ENCODE measurements at places on chromosomes 7 and 10. TPM values are rescaled to one million over a fixed set of nuclear protein-coding genes. Genes with fewer than 3 reads are reported as not detected.

The AKR1C3 gene
- 0.50 TPM for total RNA-seq

DNA sequence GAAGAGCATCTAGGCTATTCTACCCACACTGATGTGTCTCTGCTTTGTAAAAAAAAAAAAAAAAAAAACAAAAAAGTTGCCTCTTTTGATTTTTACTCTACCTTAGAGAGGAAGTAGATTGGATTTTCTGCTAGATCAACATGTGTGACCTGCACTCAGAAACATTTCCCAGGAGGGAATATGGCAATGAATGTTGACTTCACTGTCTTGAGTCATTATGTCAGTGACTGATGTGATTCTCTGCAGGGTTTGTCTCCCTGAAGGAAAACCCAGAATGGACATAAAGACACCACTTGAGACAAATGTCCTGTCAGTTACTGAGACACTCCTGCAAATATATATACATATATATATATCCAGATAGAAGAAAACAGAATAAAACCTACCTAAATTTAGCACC, 370.3 kb downstream of the BMPER start:
- H3K4me3 ChIP-seq: no peak overlapping the region
- no peaks in the 10 kb centered on the region for H3K4me1 ChIP-seq
- H3K27ac ChIP-seq: no peak overlapping the region
- no peak for DNase-seq
- H3K36me3 ChIP-seq: no peaks in the 10 kb centered on the region
- H3K27me3 ChIP-seq: no peaks in the 10 kb centered on the region

The SEMA3C gene
- total RNA-seq: not detected

DNA sequence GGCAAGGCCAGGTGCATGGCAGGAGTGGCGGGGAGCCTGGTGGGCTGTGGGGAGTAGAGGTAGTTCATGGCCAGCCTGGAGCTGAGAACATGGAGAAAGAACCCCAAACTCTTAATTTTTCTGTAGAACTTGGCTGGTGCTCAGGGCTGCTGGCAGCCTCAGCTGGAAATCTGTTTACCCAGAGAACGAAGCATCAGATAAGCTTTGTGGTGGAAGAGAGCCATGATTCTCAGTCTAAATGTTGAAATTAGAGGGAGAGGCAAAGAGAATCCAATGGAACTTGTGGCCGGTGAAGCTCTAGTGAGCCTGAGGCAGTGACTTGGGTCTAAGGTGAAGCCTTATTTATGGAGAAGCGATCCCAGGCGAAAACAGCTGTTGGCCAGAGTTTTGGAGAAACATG, 126.4 kb downstream of the CCDC3 start:
- no peak overlapping the region for H3K27ac ChIP-seq
- no peak overlapping the region for H3K4me3 ChIP-seq
- H3K36me3 ChIP-seq: peaks cover 2% of the 10 kb centered on the region

DNA sequence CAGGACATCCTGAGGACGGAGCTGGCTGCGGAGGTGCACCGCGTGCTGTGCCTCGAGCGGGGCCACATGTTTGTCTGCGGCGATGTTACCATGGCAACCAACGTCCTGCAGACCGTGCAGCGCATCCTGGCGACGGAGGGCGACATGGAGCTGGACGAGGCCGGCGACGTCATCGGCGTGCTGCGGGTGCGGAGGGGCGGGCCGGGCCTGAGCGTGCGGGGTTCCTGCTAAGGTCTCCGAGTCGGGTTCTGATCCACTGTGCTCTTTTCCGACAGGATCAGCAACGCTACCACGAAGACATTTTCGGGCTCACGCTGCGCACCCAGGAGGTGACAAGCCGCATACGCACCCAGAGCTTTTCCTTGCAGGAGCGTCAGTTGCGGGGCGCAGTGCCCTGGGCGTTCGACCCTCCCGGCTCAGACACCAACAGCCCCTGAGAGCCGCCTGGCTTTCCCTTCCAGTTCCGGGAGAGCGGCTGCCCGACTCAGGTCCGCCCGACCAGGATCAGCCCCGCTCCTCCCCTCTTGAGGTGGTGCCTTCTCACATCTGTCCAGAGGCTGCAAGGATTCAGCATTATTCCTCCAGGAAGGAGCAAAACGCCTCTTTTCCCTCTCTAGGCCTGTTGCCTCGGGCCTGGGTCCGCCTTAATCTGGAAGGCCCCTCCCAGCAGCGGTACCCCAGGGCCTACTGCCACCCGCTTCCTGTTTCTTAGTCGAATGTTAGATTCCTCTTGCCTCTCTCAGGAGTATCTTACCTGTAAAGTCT, 10.4 kb downstream of the ATG9B start:
- H3K27me3 ChIP-seq: peaks cover 3% of the 10 kb centered on the region

DNA sequence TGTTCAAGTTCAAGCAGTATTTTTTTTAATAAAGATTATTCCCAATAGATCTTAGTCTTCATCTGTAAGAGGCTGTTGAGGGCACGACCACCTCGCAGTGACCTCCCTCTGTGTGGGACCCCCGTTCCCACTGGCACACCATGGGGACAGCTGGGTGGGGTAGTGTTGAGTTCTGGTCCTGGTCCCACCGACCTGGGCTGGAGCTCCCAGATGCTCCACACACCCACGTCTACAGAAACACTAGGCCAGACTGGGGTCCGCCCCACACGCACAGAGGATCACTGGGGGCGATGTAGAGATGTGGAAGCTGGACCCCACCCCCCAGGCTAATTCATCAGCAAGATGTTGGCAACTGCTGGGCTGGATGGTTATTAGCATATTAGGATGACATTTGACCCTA, 623.6 kb downstream of the PTPRN2 start:
- H3K36me3 ChIP-seq: no peaks in the 10 kb centered on the region
- no peak overlapping the region for H3K27ac ChIP-seq
- H3K4me3 ChIP-seq: no peak overlapping the region
- no peaks in the 10 kb centered on the region for H3K4me1 ChIP-seq
- no peak for DNase-seq
- peaks cover 18% of the 10 kb centered on the region for H3K27me3 ChIP-seq

- peaks cover 29% of the 10 kb centered on the region for H3K36me3 ChIP-seq
- peak overlapping the region; percentile 83 for H3K4me3 ChIP-seq
- H3K27me3 ChIP-seq: no peaks in the 10 kb centered on the region
- H3K27ac ChIP-seq: peak overlapping the region; percentile 20
- DNase-seq: no peak
Measured at GRCh38 chr10:89250865-89251408, 638 bp downstream of the LIPA start.

The LIPJ gene
- not detected for total RNA-seq

DNA sequence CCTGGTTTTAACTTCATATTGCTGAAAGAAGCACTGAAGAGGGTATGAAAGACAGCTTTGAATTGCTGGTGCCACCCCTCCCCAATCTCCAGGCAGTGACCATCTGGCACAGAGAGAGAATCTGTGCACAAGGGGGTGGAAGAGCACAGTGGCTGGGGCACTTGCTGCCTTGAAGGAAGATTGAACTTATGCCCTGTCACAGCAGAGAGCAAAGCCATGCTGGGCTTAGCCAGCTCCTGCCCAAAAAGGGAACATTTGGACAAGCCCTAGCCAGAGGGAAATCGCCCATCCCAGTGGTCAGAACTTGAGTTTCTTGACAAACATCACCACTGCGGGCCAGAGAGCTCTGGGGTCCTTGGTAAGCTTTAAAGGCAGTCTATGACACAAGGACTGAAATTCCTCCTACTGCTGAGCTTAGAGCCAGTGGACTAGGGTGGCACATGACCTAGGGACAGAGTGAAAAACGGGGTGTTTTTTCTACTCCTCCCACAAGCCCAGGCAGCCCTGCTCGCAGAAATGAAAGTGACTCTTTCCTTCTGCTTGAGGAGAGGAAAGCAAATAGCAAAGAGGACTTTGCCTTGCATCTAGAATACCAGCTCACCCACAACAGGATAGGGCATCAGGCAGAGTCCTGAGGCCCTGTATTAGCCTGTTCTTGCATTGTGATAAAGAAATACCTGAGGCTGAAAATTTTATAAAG, 257.2 kb downstream of the CTNNA3 start:
- H3K4me1 ChIP-seq: no peaks in the 10 kb centered on the region
- H3K27me3 ChIP-seq: no peaks in the 10 kb centered on the region
- H3K4me3 ChIP-seq: no peak overlapping the region
- no peak overlapping the region for H3K27ac ChIP-seq

- H3K4me3 ChIP-seq: no peak overlapping the region
- H3K27me3 ChIP-seq: no peaks in the 10 kb centered on the region
- no peak for DNase-seq
- H3K36me3 ChIP-seq: no peaks in the 10 kb centered on the region
Measured at GRCh38 chr10:131702531-131703356, 198.1 kb upstream of the PPP2R2D start.

GRCh38 chr7:7808156-7808555, 89.7 kb upstream of the RPA3 start:
- H3K27me3 ChIP-seq: no peaks in the 10 kb centered on the region
- H3K27ac ChIP-seq: no peak overlapping the region
- no peaks in the 10 kb centered on the region for H3K4me1 ChIP-seq
- H3K4me3 ChIP-seq: no peak overlapping the region
- H3K36me3 ChIP-seq: peaks cover 5% of the 10 kb centered on the region
- DNase-seq: no peak

GRCh38 chr7:74606101-74606908, 51.2 kb upstream of the GTF2I start:
- H3K4me1 ChIP-seq: peaks cover 2% of the 10 kb centered on the region
- peaks cover 3% of the 10 kb centered on the region for H3K27me3 ChIP-seq
- H3K27ac ChIP-seq: no peak overlapping the region
- peak; percentile 62 for DNase-seq
- peak overlapping the region; percentile 64 for H3K4me3 ChIP-seq

DNA sequence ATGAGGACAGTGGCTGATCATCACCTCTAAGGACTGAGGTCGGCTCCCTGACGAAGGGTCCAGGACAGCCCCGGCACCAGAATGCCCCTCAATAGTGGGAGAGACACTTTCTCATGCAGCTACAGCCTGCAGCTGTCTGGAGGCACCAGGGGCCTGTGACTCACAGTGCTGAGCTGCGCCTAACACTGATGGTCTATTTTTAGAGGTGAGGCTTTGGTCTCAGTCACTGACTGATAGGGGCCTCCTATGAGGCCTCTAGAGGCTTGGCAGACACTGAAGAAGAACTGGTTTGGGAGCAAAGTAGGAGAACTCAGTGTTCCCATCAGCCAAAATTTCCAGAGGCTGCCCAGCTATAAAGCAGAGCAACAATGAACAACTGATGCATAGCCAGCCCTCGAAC, 130.1 kb downstream of the COBL start:
- H3K4me1 ChIP-seq: no peaks in the 10 kb centered on the region
- no peak overlapping the region for H3K27ac ChIP-seq
- H3K36me3 ChIP-seq: no peaks in the 10 kb centered on the region

DNA sequence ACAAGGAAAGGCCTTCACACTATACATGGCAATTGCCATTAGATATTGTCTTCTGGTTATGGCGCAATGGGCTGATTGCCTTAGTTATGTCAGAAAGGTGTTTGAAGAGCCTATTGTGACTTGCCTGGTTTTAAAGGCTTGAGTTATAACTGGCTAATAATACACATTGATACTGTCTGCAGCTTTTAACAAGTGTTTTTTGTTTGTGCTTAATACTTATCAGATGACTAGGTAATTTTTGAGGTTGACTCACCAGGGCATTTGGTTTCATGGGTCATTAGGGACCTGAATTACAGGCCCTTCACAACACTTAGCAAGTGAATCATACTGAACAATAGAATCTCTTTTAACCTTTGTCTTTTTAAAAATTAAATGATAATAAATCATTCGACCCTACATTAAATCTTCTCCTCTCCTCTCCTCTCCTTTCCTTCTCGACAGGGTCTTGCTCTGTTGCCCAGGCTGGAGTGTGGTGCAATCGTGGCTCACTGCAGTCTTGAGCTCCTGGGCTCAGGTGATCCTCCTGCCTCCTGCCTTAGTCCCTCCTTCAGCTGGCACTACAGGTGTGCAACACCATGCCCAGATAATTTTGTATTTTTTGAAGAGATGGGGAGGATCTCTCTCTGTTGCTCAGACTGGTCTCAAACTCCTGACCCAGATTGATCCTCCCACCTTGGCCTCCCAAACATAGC, 196.3 kb downstream of the JCAD start:
- H3K27me3 ChIP-seq: peaks cover 4% of the 10 kb centered on the region
- H3K36me3 ChIP-seq: no peaks in the 10 kb centered on the region
- H3K4me1 ChIP-seq: no peaks in the 10 kb centered on the region
- no peak overlapping the region for H3K4me3 ChIP-seq
- DNase-seq: no peak
- no peak overlapping the region for H3K27ac ChIP-seq

The GHRHR gene
- not detected for total RNA-seq

GRCh38 chr7:99409192-99409572, 413 bp downstream of the BUD31 start:
- peak overlapping the region; percentile 92 for H3K4me3 ChIP-seq
- H3K27me3 ChIP-seq: no peaks in the 10 kb centered on the region
- H3K4me1 ChIP-seq: peaks cover 36% of the 10 kb centered on the region
- H3K27ac ChIP-seq: peak overlapping the region; percentile 92
- H3K36me3 ChIP-seq: peaks cover 29% of the 10 kb centered on the region

DNA sequence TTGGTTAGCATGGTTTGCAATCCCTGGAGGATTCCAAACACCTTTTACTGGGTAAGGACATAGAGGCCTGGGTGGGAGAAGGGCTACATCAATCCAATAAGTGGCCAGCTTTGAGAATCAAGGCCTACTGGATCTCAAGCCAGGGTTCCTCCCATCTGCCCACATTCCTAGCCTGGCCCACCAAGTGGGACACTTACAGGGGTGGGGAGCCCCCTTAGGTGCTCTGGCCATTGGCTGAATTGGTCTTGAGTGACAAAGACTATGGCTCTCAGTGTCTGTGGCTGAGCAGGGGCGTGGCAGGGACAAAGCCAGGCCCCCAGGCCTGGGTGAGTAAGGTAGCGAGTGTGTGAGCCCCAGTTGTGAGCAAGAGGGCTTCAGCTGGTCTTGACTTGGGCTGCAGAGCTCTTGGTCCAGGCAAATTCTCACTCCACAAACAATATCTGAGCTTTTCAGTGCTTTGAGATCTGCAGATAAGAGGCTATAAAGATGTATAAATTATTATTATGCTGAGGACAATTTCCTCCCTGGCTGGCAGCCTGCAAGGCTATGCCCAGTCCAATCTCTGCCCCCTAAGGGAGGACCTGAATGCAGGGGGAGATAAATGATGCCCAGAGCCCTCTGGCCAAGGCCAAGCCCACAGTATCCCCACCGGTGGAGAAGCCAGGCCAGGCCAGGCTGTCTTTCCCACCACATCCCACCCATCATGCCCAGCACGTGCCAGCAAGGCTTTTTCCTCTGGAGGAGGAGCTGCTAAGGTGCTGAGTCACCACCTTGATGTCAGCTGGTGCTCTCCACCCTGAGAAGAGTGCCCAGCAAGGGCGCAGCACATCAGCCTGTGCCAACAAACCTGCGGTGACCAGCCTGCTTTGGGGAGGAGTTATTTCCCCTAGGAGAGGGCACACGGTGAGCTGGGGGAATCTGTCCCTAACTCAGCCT, 80.7 kb upstream of the DUSP5 start:
- peaks cover 12% of the 10 kb centered on the region for H3K27me3 ChIP-seq
- no peak overlapping the region for H3K4me3 ChIP-seq
- no peaks in the 10 kb centered on the region for H3K36me3 ChIP-seq
- peaks cover 58% of the 10 kb centered on the region for H3K4me1 ChIP-seq

All from activated naive CD8-positive, alpha-beta T cell treated with anti-CD3 and anti-CD28 coated beads for 36 hours (primary cell).